ENCODE measurements at places on chromosomes 2 and 18.
A peak's percentile ranks its signal among the peaks of the same experiment; 100 is the strongest.

DNA sequence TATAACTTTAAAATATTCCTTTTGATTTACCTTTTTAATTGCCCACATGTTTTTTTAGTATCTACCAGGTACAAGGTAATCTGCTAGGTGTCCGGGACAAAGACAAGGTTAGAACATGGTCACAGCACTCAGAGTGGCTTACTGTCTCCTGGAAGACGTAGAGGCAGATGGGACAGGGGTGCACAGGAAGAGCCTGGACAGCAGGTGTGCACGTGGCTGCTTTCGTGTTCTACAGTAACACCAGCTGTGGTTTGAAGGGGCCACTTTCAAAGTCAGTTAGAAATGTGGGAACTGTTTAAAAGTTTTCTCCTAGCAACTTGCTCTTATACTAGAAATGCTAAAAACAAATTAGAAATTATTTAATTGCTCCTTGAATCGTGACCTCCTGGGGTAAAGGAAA, 102.9 kb upstream of the ALPP start:
- DNase-seq, result no peak

DNA sequence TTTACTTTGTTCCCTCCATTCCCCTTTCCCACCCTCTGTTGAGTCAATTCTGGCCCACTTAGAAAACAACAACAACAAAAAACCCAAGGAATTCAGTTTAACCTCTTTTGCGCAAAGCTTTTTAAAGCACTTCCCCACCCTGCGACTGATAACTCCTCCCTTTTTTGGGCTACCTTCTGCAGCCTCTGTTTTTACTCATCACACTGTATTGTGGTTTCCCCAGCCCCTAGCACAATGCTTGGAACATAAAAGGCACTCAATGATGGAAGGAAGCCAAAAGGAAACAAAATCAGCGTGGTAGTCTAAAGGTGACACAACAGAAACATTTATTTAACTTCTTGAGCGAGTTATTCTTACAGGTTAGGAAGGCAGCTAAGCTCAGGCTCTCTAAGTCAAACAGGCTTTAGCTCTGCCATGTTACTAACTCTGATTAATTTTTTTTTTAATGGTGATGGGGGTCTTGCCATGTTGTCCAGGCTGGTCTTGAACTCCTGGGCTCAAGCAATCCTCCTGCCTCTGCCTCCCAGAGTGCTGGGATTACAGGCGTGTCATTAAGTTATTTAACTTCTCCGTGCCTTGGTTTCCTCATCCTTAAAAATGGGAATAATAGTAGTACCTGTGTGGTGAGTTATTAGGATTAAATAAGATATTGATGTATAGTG, 1.3 kb downstream of the CEP68 start:
- peak; percentile 66 for DNase-seq

DNA sequence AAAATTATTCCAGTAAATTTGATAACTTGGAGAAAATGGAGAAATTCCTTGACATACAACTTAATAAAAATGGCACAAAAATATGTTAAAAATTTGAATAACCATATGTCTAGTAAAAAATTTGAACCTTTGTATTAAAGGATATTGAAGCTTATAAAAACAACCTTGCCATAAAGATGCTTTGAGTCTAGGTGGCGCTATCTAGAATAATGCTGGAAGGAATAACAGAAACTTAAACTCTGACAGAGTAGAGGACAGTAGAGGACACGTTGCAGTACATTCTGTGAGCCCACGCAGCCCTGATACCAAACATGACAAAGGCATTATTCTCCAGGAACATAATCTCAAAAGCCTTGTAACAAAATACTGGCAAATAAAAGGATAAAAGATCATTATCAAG, 44.7 kb upstream of the ALKAL2 start:
- DNase-seq, result no peak

DNA sequence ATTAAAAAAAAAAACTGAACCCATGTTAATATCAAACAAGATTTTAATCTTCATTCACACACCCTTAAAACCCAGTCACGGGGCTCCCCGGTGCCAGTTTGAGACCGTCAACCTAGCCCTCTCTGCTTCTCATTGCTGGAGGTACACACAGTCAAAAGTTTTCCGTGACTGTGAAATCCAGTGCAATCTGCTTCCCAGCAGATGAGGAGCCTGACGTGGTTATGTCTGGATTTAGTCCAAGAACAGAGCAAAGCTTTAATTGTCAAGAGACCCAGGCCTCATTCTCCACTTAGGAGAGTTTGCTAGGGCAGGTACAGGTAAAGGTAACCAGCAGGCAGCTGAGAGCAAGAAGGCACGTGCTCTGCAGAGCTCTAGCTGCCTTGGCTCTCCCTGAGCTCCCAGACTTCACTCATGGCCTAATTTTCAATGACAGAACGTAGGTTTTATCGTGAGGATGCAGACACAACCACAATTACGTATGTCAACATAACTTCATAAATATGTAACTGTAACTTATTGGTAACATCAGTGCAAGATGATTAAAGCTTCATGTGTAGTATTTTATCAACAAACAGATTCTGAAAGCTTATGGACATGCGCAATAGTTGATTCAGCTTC, 56.3 kb downstream of the SLC16A14 start:
- no peak for DNase-seq

DNA sequence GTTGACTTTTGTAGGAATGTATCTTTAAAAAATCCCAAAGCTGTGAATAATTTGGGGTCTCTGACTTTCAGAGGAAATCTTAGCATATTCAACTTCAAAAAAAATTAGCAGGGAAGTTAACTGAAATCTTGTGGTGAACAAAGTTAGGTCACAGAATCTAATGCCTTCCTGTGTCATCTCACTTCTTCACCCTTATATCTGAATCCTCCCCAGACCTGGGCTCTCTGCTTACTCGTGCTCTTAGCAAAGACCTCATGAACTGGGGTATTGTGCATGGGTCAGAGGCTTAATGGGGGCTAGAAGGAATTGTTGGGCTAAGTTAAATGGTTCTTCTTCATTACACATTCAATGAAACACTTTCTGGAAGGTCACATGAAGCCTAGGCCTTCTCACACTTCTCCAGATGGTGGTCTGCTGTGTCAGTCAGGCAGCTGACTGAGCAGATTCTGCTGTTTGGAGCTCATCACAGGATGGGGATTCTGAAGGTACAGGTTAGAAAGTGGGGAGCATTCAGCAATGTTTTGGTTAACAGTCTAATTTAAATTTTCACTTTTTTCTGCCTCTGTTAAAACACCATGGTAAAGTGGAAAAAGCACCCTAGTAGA, 131.3 kb downstream of the SUCLG1 start:
- no peak for DNase-seq

DNA sequence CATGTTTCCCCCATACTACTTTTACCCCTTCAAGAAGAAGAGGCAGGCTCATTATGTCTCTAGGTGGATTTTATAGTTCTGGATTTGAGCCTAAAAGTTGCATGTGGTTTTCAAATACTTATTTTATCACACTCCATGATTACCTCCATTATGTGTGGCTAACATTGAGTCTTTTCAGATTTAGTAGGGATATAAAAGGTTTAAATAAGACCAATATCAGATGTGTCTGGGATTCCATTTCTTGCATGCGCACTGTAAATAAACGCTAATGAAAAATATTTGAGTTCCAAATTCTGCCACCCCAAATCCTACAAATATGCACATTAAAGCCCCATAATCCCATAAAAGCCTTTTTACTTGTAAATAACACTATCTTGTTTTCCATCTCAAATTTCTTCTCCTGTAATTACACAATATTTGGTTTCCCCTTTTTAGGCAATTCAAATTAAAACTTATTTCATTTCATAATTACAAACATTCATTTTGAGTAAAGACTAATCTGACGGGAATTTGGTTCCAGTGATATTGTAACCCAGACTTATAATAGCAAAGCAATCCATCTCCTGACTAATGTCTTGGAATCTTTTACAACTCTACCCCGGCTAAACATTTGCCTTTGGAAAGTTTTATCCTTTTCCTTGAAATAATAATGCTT, 600.0 kb downstream of the SLC4A3 start:
- DNase-seq, result no peak

GRCh38 chr18:79221136-79221535, 151.9 kb downstream of the ATP9B start:
- no peak for DNase-seq

DNA sequence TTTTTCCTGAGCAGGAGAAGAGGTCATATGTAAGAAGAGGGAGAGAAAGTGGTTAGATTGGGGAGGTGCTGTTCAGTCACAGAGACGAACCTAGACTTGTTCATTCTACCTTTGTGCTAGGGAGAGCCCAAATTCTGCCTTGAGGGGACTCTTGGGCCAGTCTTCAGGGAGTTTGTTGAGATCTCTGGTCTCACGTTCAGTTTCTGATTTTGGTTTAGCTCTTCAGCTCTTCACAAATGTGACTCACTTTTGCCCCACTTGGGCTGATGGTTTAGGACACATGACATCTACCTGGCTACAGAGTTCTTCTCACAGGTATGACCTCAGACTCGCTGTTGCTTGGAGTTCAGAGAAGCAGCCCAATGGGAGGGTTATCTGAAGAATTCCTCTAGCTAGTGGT, 49.2 kb upstream of the DARS1 start:
- DNase-seq, result no peak

DNA sequence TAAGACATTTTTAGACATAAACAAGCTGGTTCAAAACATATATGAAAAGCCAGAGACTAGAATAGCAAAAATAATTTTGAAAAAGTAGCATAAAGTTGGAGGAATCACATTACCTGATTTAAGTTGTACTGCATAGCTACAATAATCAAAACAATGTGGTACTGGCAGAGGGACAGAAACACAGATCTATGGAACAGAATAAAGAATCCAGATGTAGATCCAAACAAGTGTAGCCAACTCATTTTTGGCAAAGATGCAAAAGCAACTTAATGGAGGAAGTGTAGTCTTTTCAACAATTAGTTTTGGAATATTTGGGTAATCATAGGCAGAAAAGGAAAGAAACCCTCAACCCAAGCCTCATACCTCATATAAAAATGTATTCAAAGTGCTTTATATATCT, 278.7 kb upstream of the ZNF521 start:
- DNase-seq, result no peak

Measured in activated T-helper 1 cell treated with anti-CD3 and anti-CD28 coated beads, Interleukin-12 subunit alpha, Interleukin-12 subunit beta, Interleukin-2, Interleukin-4 antibody, amounts not matched to agents 30 ng/mL and 10 ng/mL and 1 ng/mL, durations not matched to agents 14 hours and 24 hours and 36 hours (primary cell).